ENCODE measurements at places on chromosomes 4 and X.
A peak's percentile ranks its signal among the peaks of the same experiment; 100 is the strongest.

GRCh38 chrX:38661103-38661441, 99.7 kb downstream of the TSPAN7 start:
- no peak for DNase-seq

DNA sequence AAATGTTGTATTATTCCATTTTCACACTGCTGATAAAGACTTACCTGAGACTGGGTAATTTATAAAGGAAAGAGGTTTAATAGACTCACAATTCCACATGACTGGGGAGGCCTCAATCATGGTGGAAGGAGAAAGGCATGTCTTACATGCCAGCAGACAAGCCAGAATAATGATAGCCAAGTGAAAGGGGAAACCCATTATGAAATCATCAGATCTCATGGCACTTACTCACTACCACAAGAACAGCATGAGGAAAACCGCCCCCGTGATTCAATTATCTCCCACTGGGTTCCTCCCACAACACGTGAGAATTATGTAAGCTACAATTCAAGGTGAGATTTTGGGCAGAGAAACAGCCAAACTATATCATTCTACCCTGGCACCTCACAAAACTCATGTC, 2535.1 kb downstream of the ARAP2 start:
- DNase-seq, result no peak

GRCh38 chr4:119238068-119238722, 25.7 kb downstream of the USP53 start:
- DNase-seq, result no peak

DNA sequence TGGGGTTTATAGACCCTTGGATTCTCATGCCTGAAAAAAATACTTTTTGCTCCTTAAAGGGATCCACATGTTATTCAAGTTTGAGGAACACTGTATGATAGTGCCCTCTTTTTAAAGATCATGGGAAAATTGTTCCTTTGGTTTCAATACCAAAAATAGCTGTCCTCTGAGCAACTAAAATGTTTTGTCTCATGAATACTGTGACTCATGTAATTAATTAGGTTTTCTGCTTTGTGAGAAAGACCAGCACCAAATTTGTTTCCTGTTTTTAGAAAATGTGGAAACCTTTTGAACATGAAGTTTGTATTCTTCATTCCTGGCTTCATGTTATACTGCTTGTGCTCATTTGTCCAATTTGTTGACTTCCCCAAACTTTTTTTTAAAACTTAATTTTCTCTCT, 127.6 kb upstream of the SH3RF1 start:
- DNase-seq, result no peak

DNA sequence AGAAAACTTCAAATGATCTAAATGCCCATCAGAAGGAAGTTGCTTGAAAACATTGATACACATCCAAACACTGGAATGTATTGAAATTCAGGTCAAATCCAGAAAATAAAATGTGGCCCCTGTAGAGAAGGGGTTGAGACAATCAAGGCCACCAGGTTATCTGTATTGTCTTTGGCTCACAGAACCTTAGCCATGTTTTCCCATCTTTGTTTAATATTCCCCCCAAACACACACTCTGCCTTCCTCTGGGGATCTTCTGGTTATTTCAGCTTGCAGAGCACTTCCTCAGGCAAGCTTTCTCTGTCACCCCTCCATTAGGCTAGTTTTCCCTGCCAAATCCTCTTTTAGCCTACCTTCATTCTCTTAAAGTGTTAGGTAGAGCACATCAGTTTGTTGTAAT, 30.5 kb downstream of the PAGE2 start:
- DNase-seq, result no peak

- DNase-seq, result no peak
Observed at GRCh38 chr4:168696826-168697225, 200.0 kb downstream of the PALLD start.

GRCh38 chrX:147890756-147891155, 21.0 kb upstream of the FMR1 start:
- DNase-seq, result no peak

DNA sequence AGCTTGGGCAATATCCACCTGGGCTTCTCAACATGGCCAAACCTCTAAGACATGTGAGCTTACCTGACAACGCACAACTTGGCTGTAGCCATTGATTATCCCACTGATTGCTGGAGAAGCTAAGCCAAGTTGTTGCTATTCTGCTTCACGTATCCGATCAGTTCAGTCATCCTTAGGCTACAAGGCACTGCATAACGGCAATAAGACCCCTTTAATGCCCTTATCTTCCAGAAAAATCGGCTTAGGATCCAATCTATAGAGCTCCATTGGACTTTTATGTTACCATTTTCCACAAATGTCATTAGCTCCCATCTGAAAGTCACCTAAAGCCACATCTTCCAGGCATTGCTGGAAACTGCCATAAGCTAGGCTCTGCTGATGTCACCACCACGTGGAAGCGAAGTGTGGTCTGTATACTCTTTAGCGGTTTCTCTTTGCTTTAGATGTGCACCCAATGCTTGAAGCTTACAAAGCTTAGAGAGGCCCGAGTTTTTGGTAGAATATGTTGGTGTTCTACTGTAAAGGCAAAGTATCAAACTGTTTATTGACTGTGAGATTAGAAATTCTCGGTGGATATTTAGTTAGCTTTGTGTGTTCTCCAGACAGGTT, 163.1 kb downstream of the CPE start:
- no peak for DNase-seq

GRCh38 chr4:174717828-174718227, 111.2 kb downstream of the GLRA3 start:
- DNase-seq, result no peak

- DNase-seq, result no peak
Observed at GRCh38 chrX:46333550-46333949, 211.7 kb downstream of the ZNF674 start.

DNA sequence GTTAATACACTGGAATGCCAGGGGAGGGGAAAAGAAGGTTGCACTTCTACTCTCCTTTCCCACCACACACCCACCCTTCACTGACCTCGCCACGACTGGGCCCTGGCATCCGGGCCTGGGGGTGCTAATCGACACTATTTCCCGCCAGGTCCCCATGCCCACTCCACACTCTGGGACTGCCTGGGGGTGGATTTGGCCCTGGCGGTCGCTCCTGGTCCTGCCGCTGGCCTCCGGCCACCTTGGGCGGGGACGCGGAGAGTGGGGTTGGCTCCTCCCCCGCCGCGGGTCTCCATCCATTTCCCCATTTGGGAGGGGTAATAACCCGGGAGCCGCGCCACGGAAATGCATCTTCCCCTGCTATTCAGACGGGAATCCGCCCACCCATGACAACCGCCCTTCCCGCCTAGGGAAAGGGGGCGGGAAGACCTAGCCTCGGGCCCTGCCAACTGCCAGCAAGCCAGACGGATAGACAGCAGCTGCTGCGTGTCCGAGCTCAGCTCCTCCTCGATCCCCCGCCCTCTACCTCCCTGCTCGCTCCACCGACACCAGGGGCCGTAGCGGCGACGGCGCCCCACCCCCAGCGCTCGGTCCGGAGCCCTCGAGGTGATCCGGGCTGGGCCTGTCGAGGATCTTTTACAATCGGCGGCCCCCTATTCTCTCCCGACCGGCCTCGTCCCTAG, 78.1 kb downstream of the RLIM start:
- peak; percentile 12 for DNase-seq

- no peak for DNase-seq
Observed at GRCh38 chrX:75989806-75990590, 182.9 kb upstream of the PBDC1 start.

DNA sequence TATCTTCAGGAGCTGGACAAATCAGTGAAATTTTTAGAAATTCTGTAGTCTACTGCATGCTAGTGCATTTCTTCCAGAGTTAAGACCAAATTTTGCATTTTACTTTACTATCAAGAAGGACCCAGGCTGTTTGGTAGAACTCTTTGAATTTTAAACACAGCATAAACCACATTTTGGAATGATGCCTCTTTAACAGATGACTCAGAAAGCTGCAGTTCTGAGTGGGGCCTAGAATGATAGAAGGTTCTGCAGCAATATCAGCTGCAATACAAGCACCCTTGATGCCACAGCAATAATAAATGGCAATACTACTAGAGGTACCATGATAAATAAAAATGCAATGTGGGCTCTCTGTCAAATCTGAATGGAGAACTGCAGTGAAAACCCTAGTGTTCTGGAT, 198.7 kb downstream of the TMA16 start:
- DNase-seq, result no peak

DNA sequence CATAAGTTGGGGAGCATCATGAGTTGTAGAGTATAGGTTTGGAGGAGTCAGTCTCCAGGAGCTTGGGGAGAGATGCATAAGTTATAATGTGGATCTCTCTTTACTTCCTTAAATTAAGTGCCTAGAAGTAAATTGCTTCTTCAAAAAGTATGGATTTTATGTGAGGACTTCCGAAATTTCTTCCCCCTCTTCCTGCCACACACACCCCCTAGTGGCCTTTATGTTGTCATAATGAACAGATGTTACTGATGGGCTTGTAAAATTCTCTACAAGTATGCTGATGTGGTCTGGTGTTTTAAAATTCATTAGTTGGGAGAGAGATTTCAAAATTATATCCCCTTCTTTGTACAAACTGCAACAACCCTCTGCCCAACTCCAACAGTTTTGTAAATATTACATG, 2.3 kb upstream of the METTL14 start:
- no peak for DNase-seq

GRCh38 chr4:103091601-103092223, 7.9 kb downstream of the BDH2 start:
- no peak for DNase-seq

DNA sequence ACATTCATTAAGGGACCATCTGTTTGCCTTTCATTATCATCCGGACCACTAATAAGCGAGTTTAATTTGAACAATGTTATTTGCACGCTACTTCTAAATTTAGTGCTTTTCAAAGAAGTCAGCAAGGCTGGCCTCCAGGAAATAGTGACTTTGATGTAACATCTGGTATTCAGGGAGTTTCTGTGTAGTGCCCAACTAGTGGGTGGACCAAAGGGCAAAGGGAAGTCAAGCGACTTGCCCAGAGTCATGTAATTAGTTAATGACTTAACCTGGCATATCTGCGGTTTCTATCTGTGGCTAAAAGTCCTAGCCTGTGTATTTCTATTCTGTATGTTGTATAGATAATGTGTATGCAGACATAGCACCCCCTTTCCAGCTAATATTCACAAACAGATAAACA, 56.3 kb upstream of the LCORL start:
- no peak for DNase-seq

DNA sequence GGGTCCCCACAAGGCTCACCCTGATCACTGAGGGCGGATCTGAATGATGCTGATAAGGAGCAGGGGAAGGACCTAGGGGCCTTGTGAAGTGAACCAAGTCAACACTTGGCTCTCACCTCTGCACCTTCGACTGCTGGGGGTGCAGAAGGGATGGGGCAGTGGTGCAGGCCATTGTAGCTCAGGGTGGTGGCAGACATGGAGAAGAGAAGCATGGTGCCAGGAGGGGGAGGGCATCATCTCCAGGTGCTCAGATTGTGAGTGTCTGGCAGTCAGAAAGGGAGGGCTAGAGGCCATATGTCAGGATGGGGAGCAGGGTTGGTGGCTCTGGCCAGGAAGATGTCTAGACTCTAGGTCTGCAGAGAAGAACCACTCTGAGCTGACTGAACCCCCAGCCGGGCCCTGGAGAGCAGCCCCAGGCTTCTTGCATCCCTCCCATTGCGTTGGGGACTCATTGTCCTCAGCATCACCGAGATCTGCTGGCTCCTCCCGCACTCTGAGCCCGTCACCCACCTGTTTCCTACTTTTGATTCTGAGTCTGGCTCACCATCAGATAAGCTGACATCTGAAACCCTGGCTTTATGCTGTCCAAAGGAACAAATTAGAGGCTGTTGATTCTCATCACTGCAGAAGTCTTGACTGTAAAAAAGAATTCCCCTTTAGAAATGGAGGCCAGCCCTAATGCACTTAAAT, 3.8 kb downstream of the APLN start:
- no peak for DNase-seq

DNA sequence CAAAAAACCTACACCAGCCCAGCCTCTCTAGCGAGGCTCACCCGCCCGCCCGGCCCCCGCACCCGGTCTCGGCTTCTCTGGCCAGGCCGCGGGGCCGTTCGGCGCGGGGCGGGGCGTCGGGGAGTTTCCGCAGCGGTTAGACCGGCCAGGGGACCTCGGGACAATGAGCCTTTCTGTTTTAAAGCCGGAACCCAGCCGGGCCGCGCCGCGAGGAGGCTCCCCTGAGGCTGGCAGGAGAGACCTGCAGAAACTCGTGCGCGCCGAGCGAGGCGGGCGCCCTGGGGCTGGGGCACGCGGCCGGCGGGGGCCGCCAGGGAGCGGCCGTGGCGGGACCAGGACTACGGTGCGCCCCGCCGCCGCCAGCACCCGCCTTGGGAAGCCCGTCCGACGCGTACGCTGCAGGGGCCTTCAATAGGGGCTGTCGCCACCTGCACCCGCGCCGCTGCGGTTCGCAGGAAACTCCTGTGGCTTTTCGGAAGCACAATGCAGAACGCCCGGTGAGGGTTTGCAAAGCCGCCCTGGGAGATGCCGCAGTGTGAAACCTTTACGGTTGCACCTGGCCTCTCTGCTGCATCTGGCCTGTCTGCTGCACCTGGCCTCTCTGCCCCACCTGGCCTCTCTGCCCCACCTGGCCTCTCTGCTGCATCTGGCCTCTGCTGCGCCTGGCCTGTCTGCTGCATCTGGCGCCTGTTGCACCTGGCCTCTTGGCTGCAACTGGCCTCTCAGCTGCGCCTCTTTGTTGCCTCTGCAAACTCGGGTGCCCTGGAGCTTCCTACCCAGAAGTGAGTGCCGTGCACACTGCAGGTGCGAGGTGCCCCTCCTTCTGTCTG, 63.9 kb downstream of the TRAPPC11 start:
- DNase-seq, result peak; percentile 45

DNA sequence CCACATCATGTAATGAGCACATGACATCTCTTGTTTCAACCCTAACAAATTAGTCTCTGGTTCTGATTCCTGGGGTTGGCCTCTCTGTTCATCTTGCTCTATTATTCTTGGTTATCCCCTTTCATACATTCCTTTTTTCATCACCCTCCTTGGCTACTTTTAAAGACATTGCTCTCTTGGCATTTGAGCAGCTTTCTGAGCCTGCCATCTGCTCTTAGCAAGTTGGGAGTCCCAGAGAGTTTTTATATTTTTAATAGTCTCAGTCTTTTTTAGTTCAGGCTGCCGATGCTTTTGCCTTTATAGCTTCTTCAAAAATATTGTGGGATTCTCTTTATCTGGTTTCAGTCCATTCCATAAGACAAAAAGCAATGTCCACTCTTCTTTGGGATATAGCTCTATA, 1270.9 kb downstream of the ADGRL3 start:
- DNase-seq, result no peak

- no peak for DNase-seq
Observed at GRCh38 chr4:122705009-122705408, 27.5 kb upstream of the BBS12 start.

- no peak for DNase-seq
Observed at GRCh38 chrX:40495659-40496058, 85.1 kb upstream of the ATP6AP2 start.

- DNase-seq, result no peak
Observed at GRCh38 chrX:140157143-140157542, 191.8 kb upstream of the CXorf66 start.

GRCh38 chrX:68988865-68989264, 160.0 kb downstream of the EFNB1 start:
- no peak for DNase-seq

DNA sequence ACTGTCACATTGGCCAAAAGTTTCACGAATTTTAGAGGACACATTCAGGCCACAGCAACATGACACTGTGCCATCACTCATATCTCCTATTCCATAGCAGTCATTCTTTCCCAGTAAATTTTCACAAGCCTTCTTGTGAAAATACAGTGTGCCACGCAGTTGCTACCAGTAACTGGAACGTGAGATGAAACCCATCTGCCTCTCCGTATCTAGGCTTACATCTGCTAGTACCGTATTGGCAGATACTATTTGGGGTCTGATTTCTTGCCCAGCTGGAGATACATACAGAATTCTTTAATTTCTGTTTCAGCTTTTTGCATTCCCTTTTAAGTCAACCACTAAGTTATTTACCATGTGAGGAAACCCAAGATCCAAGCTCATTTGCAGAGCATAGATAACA, 8.7 kb upstream of the FAM241A start:
- no peak for DNase-seq
